Fibroblast of upper back skin (primary cell): ENCODE measurements at places on chromosomes 6 and 20.

GRCh38 chr6:134983823-134984222 is 33.9 kb upstream of the ALDH8A1 start:
- DNase-seq = no peak

- no peak for DNase-seq
Measured at GRCh38 chr20:6028818-6029217, 25.0 kb downstream of the LRRN4 start.

DNA sequence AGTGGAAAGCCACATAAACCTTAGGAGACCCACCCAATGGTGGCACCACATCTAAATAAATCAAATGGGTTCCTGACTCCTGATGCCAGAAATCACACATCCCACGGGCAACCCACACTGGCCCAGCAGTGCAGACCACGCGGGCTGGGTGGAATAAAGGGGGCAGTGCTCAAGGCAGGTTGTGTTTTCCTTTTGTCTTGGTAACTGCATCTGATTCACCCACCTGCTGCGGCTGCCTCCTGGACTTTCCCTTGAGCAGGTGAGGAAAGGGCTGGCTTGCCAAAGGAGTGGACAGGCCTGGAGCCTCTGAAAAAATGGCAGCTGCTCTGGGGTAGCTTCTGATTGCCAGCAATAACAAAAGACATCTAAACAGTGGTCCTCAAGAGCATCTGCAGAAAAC is 119.5 kb upstream of the KCNK16 start:
- no peak for DNase-seq

DNA sequence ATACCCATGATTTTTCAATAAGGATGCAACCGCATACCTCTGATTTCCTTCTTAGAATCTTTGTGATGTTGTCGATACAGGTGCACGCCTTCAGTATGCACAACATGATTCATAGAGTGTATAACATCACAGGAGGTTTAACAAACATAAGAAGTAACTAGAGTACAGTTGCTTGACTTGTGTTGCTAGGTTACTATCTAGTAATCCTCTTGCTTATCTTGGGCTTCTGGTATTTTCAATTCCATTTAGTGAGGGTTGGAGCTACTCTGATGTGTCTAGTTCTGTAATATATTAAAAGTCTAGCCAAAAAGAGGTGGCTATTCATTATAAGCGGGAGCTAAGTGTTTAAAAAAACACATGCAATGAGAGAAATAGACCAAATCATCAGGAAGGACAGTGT is 85.5 kb upstream of the TENT5A start:
- no peak for DNase-seq

DNA sequence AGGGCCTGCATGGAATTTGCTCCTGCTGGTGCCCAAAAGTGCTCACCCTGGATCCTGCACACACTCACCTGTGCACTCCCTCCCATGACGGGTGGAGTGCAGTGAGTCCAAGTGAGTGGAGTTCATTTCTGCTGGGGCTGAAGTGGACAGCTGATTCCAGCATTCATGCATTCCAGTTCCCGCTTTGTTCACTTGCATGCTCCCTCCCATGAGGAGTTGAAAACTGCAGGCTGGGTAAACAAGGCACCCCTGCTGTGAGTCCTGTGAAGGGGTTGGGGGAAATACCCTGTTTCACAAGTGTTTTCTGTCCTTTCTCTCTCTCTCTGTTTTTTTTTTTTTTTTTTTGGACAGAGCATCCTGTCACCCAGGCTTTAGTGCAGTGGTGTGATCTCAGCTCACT is 454.1 kb upstream of the NOX3 start:
- DNase-seq = no peak

DNA sequence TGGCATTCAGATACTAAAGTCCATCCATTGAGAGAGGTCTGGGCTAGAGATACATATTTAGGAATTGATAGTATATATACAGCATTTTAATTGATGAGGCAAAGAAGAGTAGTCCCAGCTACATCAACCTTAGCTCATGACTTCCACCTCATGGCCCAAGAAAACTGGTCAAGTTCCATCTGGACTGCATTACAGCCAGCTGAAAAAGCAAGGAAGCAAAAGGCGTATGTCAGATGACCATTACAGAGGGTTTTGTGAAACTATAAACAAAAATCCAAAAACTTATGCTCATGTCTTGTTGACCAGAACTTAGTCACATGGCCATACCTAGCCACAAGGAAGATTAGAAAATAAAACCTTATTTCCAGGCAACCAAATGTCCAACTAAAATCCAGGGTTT is 46.8 kb upstream of the RNF146 start:
- DNase-seq = no peak

GRCh38 chr6:18099511-18099910 is 23.0 kb downstream of the NHLRC1 start:
- no peak for DNase-seq

DNA sequence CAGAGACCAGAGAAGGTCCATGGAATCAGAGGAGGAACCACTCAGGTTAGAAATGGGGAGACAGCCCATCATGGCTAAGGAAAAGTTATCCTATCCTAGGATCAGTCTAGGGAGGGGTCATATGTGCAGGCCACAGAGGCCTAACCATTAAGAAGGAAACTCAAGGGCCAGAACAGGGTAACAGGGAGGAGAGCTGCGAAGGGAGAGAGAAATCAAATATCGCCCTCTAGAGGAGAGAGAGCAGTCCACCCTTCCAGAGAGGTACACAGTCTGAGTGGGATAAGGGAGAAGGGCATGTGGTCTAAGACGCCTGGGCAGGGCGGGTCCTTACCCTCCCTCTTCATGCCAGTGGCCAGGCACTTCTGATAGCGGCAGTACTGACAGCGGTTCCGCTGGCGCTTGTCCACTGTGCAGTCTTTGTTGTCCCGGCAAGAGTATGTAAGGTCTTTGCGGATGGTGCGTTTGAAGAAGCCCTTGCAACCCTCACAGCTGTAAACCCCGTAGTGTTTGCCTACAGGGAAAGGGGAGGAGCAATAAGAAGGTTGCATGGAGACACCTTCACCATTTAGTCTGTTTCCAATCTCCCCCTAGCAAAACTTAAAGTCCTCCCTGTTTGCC is 2.9 kb downstream of the RXRB start:
- DNase-seq = peak; percentile 52

DNA sequence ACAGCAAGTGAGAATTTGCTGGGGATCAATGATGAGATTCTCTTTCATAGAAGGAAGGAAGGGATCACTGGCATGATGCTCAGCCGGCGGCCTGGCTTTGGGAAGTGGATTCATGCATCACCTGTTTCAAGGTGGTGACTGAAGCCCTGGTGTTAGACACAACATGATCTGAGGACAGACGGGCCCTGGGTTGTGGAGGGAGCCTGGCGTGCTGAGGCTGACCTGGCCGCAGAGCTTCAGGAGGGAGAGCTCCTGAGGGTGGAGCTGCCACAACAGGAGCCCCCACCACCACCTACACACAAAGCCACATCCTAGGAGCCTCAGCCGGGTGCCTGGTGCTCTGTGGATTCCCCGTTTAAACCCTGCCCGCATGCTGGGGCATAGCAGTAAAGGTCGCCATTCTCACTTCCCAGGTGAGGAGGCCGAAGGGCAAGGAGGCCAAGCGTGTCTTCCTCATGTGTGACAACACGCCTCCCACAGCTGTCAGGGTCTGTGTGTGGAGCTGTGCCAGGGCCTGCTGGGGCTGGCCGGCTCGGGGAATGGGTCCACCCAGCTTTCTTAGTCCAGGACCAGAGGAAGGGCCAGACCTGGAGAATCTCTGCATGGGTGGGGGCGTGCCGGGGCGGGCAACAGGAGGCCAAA is 107.0 kb downstream of the ERMARD start:
- no peak for DNase-seq

DNA sequence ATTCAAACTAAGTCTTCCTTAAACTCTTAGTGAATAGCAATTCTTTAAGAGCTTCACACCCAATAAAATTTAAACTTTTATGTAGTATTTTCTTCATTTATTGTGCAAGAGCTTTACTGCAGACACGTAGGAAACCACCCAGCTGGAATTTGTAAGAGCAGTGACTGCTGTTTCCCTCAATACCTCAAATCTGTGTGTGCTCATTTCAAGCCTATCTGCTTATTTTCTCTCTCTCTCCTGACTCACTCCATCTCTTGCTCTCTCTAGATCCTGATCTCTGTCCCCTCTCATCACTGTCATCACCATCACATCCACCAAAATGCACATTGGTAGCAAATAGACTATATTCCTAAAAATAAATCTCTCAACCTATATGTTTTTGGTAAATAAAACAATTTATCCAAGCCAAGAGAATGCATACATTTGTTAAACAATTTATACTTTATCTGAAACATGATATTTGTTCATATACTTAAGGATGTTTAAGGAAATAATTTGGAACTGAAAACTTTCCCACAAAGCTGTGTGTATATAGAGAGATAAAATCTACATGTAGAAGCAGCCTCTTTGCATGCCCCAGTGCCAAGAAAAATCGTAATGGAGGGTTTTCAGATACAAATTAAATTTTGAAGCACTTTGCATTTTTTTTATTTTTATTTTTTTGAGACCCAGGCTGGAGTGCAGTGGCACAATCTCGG is 273.0 kb downstream of the TFAP2A start:
- DNase-seq = peak; percentile 6

- no peak for DNase-seq
Measured at GRCh38 chr6:13763740-13764381, 50.5 kb downstream of the MCUR1 start.

DNA sequence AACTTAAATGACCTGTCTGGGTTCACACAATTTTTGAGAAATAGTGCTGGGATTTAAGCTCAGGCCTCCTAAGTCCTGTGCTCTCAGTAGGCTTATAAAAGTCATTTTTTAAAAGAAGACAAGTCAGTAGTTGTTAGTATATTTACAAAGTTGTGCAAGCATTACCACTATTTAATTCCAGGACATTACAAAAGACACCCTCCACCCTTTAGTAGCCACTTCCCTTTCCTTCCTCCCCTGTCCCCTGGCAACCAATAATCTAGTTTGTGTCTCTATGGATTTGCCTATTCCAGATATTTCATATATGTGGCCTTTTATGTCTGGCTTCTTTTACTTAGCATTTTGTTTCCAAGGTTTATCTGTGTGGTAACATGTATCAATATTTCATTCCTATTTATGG is 37.6 kb downstream of the HMGN3 start:
- DNase-seq = no peak

DNA sequence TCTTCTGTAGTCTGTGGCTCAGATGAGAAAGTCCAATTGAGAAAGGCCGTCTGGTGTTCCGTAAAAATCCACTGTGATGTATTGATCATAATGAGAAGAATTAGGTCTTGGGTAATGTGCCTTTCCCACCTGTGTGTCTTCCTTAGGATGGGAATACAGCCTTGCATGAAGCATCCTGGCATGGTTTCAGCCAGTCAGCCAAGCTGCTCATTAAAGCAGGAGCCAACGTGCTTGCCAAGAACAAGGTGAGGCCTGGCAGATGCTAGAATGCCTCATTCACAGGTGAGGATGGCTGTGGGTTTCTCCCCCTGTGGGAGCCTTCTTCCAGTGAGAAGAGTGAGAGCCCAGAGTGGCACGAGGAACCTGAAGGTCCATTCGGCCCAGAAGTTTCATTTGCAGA is 32.7 kb downstream of the LYRM2 start:
- DNase-seq = no peak

DNA sequence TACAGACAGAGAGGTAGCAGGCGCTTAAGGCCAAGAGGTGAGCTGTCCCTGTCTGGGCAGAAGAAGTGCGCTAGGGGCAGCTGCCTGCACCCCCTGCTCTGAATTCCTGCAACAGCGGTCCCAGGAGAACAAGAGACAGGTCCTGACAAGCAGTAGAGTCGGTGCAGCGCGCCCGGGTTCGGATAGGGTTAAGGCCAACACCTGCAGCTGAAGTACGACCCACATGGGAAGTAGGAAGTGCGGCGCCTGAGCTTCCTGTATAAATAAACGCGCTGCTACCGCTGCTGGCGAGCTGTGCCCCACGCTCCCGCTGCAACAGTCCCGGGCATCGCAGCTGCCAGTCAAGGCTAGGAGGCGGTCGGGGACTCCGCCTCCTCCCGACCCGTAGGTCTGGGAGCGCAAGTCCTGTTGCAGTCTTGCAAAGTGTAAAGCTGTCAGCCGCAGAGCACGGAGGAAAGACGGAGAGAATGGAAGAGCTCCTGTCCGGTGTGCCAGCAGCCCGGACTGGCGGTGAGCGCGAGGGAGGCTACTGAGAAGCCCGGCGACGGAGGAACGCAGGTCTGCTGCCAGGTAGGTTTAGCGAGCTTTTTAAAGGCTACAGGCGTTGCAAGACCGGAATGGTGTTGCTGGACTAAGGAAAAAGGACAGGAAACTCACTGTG is at the start of gene RNF144B:
Gene RNF144B (plus strand): TSS at position 290 of the 661 bp plus-strand sequence. CDS start 12,185 bp downstream, outside the sequence.
- DNase-seq = peak; percentile 46

GRCh38 chr6:12916006-12916405 is 199.4 kb downstream of the PHACTR1 start:
- DNase-seq = no peak

- no peak for DNase-seq
Measured at GRCh38 chr20:51267679-51268078, 244.8 kb upstream of the KCNG1 start.
